CD4-positive, alpha-beta T cell (primary cell): ENCODE measurements at places on chromosomes 4 and X. TPM values are rescaled to one million over a fixed set of nuclear protein-coding genes. Genes with fewer than 3 reads are reported as not detected.

GRCh38 chrX:153768311-153769157 is 4.5 kb downstream of the PLXNB3 start:
- peaks cover 9% of the 10 kb centered on the region for H3K4me1 ChIP-seq
- H3K36me3 ChIP-seq: no peaks in the 10 kb centered on the region
- H3K4me3 ChIP-seq: no peak overlapping the region

- no peak for DNase-seq
- H3K4me1 ChIP-seq: no peaks in the 10 kb centered on the region
- H3K36me3 ChIP-seq: peaks cover 39% of the 10 kb centered on the region
- H3K4me3 ChIP-seq: no peak overlapping the region
These were observed 57.4 kb downstream of the BCORL1 start for GRCh38 chrX:130039847-130040246.

LRIT3 gene
- not detected for total RNA-seq

GRCh38 chr4:19224820-19225219 is 1026.9 kb upstream of the SLIT2 start:
- no peaks in the 10 kb centered on the region for H3K4me1 ChIP-seq
- no peak overlapping the region for H3K4me3 ChIP-seq
- DNase-seq: no peak
- no peaks in the 10 kb centered on the region for H3K27me3 ChIP-seq
